ENCODE measurements at places on chromosomes 16 and 17.

DNA sequence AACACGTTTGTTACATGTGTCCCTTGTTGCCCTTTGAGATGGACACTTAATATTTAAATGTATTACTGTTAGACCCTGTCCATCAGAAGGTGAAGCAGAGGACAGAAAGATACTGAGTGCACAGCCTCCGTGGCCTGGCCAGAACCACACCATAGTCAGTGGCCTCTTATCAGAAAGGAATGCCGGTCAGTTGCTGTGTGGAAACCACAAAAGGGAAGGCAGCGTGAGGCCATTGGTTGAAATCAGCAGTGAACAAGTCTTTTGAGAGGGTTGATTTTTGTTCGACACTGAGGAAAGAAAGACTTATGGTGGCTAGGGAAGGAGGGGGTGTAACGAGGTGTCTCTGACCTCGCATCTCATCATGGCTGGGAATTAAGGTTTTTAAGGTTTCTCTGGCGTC lies 85.4 kb upstream of the CLEC18A start:
- DNase-seq, result no peak

- no peak for DNase-seq
These were observed 12.1 kb downstream of the ATP2C2 start for GRCh38 chr16:84380405-84380804.

DNA sequence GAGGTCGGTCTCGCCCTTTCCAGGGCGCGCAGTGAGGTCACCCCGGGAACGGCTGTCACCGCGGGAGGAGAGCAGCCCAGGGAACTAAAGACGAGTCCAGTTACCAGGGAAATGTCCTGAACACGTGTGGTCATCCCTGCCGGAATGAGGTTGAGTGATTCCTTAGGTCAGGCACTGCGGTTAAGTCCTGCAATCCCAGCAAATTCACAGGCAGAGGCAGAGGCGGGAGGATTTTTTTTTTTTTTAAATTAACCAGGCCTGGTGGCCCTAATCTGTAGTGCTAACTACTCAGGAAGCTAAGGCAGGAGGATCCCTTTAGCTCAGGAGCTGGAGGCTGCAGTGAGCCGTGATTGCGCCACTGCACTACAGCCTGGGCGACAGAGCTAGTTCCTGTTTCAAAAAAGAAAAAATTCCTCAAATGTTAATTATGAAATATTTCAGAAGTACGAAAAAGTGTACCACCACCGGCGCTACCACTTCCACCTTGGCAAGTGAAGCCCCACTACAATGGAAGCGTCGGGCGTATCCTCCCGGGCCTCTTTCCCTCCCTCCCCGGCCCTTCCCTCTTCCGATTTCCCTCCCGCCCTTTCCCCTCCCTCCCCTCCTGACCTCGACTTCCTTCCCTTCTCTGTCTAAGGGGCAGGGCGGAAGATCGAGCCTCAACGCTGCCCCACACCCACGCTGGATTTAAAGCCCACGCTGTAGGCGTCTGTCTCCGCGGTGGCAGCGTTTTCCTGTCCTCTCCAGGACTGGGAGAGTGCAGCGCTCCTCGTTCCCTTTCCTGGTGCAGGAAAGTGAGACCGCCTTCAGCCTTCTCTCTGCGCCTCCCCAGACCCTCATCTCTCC lies 27.3 kb downstream of the SLFN11 start:
- DNase-seq, result no peak

GRCh38 chr17:14304773-14305517 lies 4.1 kb downstream of the HS3ST3B1 start:
- DNase-seq, result no peak

GRCh38 chr17:18138065-18138749 lies 29.7 kb downstream of the MYO15A start:
- DNase-seq, result no peak

- no peak for DNase-seq
These were observed 305.2 kb upstream of the RBFOX1 start for GRCh38 chr16:7027401-7027800.
